ENCODE measurements at places on chromosomes 1 and 21.

- no peak for DNase-seq
These were observed 203.0 kb downstream of the TGFB2 start for GRCh38 chr1:218547957-218548730.

DNA sequence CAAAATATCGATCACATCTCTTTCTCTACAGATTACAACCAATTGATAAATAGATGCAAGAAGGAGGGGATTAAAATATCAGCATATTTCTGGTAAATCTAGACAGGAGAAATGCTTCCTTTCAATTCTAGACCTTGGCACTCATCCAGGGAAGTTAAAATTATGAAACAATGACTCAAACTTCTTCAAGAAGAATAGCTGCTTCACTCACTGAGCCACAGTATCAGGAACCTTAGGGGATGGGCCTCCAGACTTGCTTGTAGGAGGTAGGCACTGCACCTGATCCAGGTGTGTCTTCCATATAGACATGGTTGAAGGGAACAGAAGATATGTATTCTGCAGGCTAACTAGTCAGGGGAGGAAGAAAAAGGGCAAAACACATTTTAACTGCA lies 9.8 kb downstream of the SLAMF7 start:
- DNase-seq: no peak

- no peak for DNase-seq
These were observed 104.4 kb upstream of the SERBP1 start for GRCh38 chr1:67534627-67535065.

DNA sequence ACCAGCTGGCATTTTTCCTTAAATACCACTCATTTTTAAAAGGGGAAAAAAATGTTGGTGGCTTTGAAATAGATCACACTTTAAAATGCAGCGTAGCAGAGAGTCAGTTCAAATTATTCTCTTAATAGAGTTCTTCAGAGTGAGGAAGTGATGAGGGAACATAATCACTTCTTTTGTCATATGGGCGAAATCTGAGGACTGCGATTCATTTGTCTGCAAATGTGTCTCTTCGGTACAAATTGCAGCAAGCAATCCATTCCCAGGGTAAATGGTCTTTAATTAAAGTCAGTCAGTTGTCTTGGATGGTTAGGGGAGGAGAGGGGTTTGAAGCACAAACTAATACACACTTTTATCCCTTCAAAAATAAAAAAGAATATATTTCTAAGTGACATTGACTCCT lies 86.0 kb upstream of the SELENON start:
- DNase-seq: no peak

GRCh38 chr1:175842550-175842949 lies 99.2 kb upstream of the TNR start:
- DNase-seq: no peak

DNA sequence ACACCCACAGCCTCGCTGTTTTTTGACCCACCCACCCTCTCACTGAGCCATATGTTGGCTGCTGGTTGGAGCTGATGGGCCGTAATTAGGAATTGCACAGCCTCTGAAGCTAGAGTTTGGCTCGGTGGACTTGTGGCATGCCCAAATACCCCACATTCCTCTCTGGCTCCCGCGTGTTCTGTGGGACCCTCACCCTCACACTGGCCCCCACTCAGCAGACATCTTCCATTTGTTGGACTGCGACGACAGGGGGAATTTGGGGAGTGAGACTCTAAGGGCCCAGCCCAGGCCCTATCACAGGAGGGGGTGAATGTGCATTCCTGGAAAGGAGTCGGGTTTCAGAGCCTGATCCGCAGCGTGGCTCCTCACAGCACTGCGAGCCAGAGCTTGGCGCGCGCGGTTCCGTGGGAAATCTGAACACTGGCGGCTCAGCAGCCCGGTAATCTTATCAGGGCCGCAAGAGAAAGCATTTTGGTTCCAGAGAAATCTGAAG lies 5.2 kb downstream of the RCSD1 start:
- no peak for DNase-seq

DNA sequence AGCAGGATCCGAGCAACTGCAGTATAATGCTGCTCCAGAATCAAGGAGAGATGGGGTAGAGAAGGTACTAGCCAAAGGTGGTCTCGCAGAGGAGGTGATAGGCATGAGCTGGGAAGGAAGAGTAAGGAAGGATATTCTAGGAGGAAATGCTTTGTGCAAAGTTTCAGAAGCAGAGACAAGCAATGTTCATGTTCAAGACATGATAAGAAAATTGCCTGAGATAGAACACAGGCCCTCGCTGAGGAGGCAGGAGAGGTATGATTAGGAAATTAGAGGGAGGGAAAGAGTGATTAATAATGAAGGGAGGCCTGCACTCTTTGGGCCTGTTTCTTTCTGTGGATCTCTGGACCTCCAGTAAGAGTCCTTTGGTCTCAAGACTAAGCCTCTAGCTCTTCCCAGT lies 12.9 kb upstream of the ETV3 start:
- DNase-seq: no peak

- no peak for DNase-seq
These were observed 43.0 kb downstream of the SNX7 start for GRCh38 chr1:98704474-98704873.

DNA sequence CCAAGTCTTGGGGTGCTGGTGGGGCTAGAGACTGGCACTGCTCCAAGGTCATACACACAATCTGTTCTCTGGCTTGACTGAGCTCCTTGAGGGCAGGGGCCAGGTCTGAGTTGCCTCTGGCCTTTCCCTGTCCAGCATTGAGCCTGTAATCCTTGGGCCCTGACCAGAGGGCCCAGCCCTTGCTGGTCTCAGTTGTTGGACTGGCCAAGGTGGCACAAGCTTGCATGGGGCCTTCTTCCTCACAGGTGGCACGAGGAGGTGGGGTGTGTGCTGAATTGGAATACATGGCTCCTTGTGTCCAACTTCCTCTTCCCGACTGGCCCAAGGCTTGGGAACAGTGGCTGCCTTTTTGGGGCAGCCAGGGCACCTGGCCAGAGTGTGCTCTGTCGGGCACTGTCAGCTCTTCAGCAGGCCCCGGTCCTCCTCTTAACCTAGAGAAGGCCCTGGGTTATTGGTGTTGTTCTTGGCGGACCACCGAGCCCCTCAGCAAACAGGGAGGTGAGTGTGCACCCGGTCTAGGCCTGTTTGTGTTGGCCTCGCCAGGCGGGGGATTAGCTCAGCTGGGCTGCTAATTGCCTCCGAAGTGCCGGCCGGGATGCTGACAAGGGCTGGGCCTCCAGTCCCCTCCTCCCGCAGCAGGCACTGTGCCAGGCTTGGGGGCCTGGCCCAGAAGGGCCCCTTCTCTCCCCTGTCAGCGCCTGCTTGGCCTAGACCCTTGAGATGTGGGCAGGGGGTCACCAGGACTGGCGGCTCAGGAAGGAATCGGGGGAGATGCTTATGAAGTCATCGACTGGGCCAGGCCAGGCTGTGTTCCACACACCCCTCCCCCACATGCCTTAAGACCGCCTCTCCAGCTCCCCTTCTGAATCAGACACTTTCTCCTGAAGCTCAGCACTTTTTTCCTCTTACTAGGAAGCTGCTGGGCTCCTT lies 28.5 kb downstream of the WNT4 start:
- no peak for DNase-seq

DNA sequence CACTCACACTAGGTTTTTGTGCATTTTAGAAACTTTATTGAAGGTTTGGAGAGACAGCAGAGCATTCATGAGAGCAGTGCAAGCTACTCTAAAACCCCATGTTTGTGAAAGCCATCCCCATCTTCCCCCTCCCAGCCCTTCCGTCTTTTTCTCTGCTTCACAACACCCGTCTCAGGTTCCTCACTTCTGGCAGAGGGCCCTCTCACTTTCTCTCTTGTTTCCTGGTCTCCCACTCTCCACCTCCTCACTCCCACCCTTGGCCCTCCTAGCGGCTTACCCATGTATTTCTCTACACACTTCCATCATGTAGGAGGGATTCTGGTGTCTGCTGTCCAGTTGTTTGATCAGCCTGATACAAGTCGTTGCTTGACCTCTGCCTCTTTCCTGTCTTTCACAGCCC lies 92.7 kb downstream of the LRRC8C start:
- DNase-seq: no peak

DNA sequence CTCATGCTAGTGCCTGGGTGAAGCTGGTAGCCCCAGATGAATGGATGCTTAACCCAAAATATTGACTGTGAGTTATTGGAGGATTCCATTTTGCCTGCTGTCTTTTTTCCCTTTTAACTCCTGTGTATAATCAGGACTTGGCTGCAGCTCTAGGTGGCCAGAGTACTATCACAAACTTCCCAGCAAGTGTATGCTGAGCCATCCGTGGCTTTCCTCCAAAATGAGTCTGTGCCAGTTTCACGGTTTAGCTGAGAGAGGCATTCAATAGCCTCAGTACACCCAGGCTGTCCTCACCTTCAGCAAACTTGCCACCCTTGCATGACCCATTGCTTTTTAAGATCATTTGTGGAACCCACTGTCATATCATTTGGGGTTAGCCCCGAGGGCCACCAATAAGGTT lies 5.3 kb upstream of the DPT start:
- no peak for DNase-seq

- no peak for DNase-seq
These were observed 156.4 kb downstream of the PTPRU start for GRCh38 chr1:29392486-29393450.

DNA sequence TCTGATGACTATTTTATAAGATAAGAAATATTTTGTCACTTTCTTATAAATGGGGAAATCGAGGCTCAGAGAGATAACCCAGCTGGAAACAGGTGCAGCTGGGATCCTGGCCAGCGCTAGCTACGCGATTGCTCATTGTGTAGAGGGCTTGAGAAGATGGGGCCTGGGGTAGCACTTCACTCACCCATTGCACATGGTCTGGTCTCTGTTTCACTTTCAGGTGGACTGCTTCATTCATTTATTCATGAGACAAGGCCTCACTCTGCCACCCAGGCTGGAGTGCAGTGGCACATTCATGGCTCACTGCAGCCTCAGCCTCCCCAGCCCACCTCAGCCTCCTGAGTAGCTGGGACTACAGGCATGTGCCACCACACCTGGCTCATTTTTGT lies 23.8 kb downstream of the UBE4B start:
- no peak for DNase-seq

DNA sequence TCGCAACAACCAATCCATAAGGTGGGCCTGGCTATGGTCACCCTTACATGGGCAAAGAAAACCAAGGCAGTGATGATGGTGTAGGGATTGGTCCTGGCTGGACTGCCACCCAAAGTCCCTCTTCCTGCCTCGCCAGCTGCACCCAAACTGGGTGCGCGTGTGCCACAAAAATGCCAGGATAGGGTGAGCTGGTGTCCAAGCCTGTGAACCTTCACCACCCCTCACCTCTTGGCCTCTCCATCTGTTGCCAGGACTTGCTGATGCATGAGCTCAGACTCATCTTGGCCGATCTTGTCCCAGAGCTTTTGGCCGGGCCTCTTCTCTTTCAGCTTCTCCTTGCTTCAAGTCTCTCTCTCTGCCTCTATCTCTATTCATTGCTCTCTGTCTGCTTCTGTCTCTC lies 41.8 kb downstream of the FOXD2 start:
- no peak for DNase-seq

- no peak for DNase-seq
These were observed 8.2 kb downstream of the TNN start for GRCh38 chr1:175075572-175076568.

DNA sequence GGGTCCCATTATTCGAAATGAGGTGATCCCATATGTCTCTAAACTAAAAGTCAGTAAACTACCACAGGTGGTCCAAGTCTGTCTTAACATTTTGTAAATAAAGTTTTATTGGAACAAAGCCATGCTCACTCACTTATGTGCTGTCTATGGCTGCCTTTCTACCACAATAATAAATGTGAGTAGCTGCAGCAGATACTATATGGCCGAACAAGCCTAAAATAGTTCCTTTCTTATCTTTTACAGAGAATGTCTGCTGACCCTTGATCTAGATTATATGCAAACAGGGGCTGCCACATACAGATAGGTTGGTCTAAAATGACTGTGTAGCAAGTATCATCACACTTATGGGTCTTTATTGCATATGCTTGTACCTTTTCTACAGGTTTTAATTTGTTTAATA lies 140.0 kb downstream of the VAV3 start:
- no peak for DNase-seq

DNA sequence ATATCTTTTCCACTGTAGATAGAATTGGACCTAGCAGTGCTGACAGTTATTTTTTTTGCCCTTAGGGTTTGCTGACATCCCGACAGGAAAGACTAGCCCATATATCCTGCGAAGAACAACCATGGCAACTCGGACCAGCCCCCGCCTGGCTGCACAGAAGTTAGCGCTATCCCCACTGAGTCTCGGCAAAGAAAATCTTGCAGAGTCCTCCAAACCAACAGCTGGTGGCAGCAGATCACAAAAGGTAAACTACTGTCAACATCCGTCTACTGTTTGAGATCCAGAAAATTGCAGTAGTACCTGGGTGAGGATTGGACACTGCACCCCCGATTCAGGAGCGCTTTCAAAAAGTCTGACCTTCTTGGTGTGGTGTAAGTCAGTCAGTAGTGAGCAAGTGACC lies 55.8 kb downstream of the CENPF start:
- no peak for DNase-seq

DNA sequence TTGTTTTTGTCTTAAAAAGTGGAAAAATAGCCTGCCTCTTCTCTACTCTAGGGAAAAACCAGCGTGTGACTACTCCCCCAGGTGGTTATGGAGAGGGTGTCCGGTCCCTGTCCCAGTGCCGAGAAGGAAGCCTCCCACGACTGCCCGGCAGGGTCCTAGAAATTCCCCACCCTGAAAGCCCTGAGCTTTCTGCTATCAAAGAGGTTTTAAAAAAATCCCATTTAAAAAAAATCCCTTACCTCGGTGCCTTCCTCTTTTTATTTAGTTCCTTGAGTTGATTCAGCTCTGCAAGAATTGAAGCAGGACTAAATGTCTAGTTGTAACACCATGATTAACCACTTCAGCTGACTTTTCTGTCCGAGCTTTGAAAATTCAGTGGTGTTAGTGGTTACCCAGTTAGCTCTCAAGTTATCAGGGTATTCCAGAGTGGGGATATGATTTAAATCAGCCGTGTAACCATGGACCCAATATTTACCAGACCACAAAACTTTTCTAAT lies 35.0 kb upstream of the TDRD10 start:
- DNase-seq: no peak

GRCh38 chr1:231163830-231164427 lies 2.1 kb downstream of the TRIM67 start:
- no peak for DNase-seq

DNA sequence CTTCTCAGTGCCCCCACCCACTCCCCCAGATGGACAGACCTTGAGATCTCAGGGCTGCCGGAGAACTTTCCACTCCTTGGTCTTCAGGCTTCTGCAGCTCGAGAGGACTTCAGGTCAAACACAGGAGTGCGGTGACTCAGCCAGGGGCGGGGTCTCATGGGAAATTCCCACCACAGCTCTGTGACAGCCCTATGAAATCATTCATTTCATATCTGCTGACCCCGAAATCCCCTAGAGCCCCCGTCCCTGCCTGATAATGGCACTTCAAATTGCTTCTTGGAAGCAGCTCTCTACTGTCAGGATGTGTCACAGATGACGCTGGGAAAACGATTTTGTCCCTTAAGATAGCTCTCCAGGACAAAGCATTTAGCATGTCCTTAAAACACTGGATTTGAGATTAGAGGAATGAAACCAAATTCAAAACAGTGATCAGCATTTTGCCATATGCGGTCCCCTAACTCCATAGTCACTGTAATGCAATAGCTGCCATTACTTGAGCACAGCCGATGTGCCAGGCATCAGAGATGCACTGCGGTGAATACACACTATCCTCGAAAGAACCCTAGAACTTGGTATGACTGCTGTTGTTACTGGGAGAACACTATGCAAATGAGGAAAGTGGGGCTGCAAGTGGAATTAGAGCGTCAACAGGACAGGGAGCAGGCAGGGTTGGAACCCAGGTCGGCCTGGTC lies at the start of gene TNFRSF9:
Gene TNFRSF9, minus strand, starts transcription at position 95 of the 692 bp plus-strand sequence. CDS start 845 bp downstream, outside the sequence.
- no peak for DNase-seq

GRCh38 chr1:29398431-29398830 lies 162.1 kb downstream of the PTPRU start:
- DNase-seq: no peak
